ENCODE measurements at places on chromosomes 1 and 21. TPM values are rescaled to one million over a fixed set of nuclear protein-coding genes. Genes with fewer than 3 reads are reported as not detected.

MPC2 gene
- 267 TPM for total RNA-seq

CLCA1 gene
- total RNA-seq, result 0.05 TPM

PHTF1 gene
- total RNA-seq, result 10.7 TPM

F3 gene
- 50.8 TPM for total RNA-seq

EXO1 gene
- 0.44 TPM for total RNA-seq

NPL gene
- 5.3 TPM for total RNA-seq

PLA2G2A gene
- total RNA-seq, result 69.0 TPM

SPRR1B gene
- total RNA-seq, result not detected

OBSCN gene
- total RNA-seq, result 316 TPM

KMO gene
- total RNA-seq, result not detected

DNA sequence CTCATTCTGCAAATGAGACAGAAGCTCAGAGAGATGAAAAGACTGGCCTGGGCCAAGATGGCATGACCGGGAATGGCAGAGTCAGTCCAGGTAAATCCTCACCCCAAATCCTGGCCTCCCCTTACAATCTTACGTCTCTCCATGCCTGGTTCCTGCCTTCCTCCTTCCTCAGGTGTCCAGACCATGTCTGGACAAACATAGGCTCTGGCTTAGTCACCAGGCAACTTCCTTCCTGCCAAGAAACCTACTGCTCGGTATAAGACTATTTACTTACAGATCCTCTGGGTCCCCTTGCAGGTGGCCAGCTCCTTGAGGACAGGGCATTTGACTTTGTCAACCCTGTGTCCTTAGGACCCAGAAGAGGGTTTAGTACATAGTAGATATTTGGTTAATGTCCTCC lies 69.4 kb upstream of the ROR1 start:
- DNase-seq, result no peak

- DNase-seq, result no peak
These were observed 4.9 kb upstream of the FBXO28 start for GRCh38 chr1:224108991-224109390.

DNA sequence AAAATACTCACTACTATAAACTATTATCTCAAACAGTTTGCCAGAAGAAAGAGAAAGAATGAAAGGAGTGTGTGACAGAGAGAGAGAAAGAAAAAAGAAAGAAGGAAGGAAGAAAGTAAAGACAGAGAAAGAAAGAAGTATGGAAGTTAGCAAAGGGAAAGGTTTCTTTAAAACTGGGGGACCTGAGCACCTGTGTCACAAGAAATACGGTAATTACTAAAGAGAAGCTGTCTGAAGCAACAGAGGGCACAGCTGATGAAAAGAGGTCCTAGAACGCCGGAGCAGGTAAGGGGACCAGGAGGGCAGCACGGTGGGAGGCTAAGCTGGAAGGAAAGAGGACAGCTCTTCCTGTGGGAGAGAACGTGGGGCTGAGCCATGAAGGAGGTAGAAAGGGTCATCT lies 163.6 kb downstream of the DSCAM start:
- no peak for DNase-seq

DNA sequence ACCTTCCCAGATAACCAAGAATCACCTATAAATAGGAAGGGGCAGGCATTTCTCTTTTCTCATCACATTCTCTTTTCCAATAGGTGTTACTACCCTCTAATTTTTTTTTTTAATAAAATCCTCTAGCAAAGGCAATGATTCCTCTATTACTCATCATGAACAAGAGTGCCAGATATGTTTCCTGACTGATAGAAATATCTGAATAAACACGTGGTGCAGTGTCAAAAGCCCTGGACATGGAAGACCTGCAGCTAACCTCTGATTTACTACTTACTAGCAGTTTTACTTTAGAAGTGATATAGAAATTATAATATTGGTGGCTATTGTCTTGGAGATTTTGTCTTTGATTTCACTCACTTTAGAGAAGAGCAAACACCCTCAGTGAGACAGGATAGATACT lies 194.6 kb upstream of the SAMSN1 start:
- no peak for DNase-seq

DNA sequence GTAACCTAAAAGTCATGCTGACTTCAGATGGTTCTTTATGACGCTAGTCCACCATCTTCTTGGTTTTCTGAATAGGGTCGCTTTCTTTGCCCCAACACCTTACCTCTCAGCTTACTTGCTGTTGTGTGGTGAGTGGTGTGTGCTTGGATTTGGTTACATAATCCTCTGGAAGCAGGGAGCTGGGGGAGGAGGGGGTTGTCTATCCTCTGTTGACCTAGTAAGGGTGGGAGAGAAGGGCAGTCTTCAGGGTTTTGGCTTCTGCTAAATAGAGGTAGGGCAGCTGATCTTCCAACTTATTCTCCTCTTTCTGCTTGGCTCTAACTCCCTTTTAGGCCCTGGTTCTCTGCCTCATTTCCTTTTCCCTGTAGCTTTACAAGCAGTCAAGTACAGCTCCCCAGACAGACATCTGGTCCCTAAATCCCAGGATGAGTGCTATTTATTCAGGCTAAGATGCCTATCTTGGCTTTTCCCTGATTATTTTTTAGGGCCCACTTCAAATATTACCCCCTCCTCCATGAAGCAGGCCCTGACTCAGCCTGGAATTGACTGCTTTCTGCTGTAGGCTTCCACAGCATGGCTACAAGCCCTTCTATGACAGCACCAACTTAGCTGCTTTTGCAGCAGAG lies 6.4 kb upstream of the REN start:
- no peak for DNase-seq

- DNase-seq, result no peak
These were observed 21.4 kb downstream of the CNIH3 start for GRCh38 chr1:224637515-224637914.

DNA sequence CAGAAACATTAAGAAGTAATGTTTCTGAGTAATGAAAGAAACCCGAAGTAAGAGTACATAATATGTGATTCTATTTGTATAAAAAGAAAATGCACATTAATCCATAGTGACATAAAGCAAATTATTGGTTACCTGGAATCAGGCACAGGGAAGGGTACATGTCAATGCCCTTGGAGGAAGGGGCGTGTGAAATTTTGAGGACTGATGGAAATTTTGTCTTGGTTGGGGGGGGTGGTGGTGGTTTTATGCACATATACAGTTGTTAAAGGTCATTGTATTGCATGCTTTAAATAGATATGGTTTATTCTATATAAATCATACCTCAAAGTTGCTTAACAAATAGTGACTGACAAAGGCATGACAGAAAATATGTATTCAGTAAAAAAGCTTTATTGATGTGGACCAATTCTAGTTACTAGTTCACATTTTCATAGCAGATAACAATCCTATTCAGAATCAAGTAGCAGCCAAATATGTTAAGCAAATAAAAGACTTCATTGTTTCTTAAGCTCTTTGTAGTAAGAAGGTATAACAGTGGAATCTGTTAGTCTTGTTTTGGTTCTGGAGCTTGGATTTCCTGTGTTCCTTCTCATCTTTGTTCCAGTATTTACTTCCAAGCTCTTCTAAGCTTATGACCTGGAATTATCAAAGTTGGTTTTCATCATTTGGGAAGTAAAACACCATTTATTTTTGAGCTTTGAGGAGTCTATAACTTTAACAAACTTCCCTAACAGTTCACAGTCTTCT lies 15.1 kb downstream of the BACH1 start:
- DNase-seq, result no peak

GRCh38 chr1:40818264-40818961 lies 34.8 kb downstream of the KCNQ4 start:
- DNase-seq, result peak; percentile 59

DNA sequence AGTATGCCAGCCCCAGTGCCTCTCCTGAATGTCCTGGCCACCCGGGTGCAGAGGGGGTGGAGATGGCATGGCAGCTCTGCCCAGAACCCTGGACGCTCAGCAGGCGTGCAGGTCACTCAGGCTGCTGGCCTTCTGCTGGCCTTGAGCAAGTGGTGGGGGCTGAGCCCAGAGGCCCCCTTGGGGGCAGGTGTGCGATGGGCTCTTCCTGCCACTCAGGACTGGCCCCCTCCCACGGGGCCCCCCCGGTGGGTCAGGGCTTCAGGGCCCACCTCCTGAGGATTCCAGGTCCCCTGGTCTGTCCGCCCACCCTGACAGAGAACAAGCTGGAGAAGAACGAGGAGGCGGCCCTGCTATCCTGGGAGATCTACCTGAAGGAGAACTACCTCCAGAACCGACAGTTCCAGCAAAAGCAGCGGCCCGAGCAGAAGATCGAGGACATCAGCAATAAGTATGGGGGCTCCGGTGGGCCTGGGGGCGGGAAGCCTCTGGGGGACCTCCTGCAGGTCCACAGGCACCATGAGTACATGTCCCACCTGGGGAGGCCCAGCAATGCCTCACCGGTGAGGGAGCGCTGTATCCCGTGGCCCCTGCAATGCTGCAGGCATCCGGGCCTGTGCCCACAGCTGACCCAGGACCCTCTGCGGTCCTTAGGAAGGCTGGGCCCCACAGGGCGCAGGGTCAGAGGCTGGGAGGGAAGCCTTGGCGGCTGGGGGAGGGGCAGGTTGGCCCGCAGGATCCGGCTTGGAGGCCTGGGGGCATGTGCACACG lies 37.0 kb upstream of the LRRC3 start:
- DNase-seq, result peak; percentile 2

GRCh38 chr1:218315638-218316037 lies 29.5 kb upstream of the TGFB2 start:
- no peak for DNase-seq

DNA sequence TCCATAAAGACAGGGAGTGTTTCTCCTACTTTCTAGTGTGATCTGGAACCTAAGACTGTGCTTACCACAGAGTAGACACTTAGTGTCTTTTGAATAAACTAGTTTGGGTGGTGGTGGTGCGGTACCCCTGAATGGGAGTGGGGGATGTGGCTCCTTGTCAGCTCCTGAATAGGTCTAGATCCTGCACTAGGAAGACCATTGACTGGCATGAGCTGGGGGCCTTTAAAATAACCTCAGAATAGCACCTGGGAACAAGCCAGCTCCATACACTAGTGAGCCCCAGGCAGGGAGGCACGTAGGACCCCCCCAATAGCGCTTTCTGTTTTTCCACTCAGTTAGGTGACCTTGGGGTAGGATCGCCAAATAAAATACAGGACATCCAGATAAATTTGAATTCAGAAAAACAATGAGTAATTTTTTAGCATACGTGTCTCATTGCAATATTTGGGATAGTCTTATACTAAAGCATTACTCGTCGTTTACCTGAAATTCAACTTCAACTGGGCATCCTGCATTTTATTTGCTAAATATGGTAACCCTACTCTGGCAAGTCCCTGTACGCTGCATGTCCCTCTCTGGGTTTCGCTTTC lies 45.6 kb downstream of the AZIN2 start:
- DNase-seq, result no peak

DNA sequence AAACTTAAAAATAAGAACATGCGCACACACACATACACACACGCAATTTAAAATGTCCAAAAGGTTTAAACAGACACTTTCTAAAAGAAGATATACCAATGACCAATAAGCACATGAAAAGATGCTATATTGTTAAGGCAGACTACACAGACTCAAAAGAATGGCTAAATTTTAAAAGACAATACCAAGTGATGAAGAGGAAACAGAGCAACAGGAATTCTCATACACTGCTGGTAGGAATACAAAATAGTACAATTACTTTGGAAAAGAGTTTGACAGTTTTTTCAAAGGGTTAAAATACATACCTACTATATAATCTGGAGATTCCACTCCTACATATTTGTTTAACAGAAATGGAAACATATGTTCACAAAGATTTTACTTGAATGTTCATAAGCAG lies 239.6 kb upstream of the SAMSN1 start:
- no peak for DNase-seq

DNA sequence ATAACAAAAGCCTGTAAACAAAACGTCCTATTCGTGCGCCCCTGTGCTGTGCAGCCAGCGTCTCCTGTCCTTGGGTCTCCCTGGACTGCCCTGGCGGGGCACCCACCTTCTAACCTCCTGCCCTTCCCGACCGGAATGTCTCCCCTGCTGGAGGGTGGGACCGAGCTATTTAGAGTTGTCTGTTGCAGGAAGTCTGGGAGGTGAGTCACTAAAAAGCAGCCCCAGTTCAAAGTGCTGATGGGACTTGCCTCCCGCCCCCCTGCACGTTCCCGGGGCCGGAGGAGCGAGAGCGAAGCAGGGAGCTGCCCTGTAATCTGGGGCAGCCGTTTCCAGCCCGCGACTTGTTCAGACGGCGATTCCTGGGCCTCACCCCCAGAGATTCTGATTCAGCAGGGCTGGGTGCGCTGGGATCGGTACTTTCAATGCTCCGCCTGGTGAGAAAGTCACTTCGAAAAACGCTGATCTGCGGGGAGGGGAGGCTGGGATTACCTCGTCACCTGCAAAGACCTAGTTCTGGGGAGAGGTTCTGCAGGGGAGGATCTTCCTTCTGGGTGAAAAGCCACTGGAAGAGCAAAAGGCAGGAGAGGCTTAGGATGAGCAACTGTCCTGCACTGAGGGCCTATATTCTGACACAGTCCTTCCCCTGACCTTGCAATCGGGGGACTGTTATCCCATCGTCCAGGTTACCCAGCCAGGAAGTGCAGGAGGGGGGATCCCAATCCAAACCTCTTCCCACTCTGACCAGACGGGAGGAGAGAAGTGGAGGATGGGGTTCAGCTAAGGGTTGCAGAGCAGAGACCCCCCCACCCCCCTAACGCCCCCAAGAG lies 1.2 kb upstream of the DHRS3 start:
- DNase-seq, result peak; percentile 70

GRCh38 chr1:82260051-82260450 lies 459.3 kb downstream of the ADGRL2 start:
- no peak for DNase-seq

GRCh38 chr1:188089015-188089414 lies 1260.3 kb downstream of the PLA2G4A start:
- no peak for DNase-seq

GRCh38 chr1:240705579-240705978 lies 93.6 kb upstream of the GREM2 start:
- no peak for DNase-seq

DNA sequence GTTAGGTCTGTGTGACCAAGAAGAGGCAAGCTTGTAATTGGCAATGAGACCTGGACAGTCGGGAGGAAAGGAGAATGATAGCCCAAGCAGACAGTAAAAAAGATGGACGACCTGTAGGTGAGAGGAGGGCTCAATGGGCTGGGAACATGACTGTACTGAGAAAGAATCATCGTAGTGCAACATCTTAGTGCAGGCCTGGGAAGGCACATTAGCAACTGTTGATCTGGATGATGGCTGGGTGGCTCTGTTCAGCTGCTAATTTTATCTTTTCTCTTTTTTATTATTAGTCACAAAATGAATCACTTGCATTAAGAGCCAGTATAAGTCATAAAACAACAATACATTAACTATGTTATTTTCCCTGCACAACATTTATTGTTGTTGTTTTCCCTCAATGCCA lies 32.9 kb downstream of the IFI44 start:
- DNase-seq, result no peak
